ENCODE measurements at places on chromosomes 4 and X.
A peak's percentile ranks its signal among the peaks of the same experiment; 100 is the strongest.

DNA sequence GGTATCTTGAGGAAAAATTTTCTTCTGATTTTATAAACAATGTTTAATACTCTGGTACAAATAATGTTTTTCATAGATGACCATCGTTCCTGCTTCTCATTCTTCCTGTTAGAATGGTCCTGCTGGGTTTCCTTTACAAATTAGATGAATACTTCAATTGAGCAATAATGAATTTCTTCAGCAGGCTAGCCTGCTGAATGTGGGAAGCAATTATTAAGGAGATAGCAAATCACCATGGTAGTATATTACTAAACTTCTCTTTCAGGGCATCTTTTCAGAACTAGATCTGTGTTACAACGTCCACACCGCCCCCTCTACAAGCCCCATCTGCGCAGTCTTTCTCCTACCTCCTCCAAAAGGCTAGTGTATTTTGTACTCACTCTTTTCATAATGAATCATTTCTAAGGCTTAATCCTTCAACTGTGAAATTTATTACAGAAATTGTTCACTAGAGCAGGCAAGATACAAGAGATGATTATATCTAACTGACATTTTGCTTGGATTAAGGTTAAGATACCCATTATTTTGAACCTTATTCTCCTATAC, 38.4 kb downstream of the GPRIN3 start:
- no peak for DNase-seq

DNA sequence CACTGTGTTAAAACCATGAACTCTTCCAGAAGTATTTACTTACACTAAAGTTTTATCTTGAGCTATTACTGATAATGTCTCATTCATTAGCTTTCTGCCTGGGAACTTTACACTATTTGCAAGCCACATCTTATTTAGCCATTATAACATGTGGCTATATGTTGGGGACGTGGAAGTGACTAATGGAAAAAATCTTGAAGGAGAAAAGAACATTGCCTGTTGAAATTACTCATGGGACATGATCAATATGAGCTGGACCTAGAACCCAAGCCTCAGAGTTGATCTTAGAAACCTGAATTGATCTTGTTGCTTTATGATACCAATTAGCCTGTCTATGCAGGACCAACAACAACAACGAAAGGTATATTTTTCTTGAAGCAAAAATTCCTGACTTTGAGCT, 22.5 kb upstream of the ARHGAP6 start:
- DNase-seq, result no peak

GRCh38 chr4:187304133-187304532, 580.5 kb upstream of the FAT1 start:
- DNase-seq, result no peak

DNA sequence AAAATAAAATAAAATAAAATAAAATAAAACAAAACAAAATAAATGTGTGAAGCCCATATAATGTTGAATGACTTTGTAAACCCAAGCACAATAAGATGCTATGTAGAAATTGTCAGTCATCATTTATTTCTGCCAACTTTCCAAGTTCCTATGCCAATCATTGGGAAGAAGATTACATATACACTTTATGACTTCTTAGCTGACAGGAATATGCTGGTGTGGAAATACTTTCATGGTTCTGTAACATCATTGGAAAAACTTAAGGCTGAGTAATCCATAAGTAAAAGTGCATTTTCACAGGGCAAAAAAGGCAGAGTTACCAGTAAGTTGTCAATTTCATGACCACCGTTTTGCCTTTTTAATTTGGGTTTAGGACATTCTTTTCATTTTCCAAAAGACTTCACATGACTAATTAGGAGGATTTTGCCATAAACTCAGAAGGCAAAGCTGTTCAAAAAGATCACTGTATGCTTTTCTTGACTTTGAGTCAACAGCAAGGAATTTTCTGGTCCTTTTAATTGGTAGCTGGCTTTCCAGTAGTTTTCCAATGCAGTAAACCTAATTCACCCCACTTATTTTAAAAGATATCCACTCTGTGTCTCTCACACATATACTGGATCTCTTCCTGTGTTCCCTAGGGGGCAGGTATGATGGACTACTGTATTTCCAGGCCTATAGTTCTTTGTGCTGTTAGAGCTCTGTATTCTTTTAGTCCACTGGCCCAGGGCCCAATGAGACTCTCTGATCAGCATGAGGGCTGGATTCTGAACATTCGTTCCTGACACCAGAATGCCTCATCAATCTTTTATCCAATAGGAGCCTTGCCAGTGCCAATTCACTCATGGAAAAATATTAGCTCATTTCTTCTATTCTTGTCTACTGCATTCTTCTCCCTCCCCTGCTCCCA, 26.2 kb upstream of the SCRG1 start:
- DNase-seq, result no peak

- no peak for DNase-seq
Measured at GRCh38 chr4:147964266-147964880, 232.5 kb downstream of the ARHGAP10 start.

DNA sequence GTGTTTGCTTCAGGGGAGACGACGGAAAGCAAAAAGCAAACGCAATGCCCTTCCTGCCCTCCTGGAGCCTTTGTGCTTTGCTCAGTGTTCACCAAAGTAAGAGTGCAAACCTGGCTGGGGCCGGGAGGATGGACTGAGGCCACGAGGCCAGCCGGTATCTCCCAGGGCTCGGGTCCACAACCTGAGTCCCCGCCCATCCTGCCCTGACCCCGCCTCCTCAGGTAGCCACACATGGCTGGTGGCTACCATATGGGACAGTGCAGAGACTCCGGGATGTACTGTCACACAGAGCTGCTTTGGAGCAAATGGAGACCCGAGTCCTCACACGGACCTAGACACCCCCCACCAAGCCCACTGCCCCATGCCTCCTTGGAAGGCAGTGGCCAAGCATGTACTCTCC, 4.8 kb downstream of the ATP2B3 start:
- DNase-seq, result no peak

GRCh38 chr4:15989424-15989823, 26.4 kb upstream of the FGFBP2 start:
- no peak for DNase-seq

GRCh38 chr4:104330125-104330905, 164.4 kb downstream of the CXXC4 start:
- DNase-seq, result no peak

DNA sequence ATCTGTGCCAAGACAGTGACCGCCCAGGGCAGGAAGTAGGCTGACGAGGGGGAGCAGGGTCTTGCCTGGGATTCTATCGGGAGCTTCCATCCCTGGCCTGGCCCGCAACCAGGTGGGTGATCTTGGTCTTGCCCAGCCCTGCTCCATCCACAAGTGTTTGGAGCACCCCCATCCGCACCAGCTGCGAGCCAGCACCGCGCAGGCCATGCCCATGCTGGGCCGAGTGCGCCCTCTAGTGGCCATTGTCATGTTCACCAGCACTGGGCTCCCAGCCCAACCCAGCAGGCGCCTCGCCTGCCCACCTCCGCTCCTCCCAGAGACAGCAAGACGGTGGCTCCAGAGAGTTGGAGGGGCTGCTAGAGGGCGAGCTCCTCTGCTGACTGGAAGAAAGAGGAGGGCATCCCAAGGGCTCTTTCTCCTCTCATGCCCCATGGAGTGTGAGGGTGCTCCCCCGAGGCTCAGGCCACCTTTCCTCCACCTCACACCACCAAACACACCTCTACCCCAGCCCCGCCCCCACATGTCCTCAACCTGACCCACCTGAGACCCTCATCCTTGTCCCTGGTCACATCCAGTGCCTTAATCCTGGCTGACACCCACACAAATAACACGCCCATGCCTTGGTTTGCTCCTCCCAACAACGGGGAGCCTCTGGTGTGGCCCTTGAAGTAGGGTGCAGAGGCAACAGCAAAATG, 9.8 kb upstream of the ATP2B3 start:
- peak; percentile 83 for DNase-seq

- no peak for DNase-seq
Measured at GRCh38 chr4:54659313-54659712, 1.6 kb downstream of the KIT start.

GRCh38 chr4:124337874-124338273, 374.7 kb downstream of the ANKRD50 start:
- no peak for DNase-seq

GRCh38 chr4:24777536-24778463, 17.6 kb upstream of the SOD3 start:
- DNase-seq, result no peak

DNA sequence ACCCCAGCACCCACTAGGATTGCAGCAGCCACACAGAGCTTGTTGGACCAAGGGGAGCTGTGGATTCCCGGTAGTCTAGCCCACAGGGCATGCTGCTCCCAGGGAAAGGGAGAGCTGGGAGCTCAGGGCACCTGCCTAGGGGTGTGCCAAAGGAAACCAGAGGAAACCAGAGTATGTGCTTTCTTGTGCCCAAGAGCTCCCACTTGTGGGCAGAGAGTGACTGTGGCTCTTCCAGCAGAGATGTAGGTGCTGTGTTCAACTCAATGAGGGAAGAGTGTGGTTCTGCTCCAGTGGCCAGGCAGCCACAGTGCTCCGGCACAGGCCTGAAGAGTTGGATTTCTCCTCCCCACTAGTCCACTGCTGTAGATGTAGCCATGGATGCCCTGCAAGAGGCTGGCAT, 1050.0 kb upstream of the INTU start:
- no peak for DNase-seq

- DNase-seq, result no peak
Measured at GRCh38 chrX:69424910-69425309, 79.2 kb upstream of the NALF2 start.

DNA sequence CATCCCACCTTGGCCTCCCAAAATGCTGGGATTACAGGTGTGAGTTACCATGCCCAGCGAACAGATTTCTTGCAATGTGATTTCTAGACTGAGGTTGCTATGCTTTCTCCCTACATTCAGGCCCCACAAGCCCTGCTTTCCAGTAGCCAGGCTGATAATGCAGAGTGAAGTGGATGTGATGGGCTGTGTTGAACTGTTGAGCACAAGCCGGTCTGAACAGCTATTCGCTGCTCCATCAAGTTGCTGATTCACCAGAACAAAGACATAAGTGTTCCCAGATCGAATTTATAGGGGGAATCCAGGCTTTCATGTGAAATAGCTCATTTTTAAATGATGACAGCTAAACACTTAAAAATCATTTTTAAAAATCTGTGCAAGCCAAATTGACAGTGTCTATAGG, 8.0 kb downstream of the NIPAL1 start:
- DNase-seq, result no peak

- DNase-seq, result no peak
Measured at GRCh38 chrX:153880440-153880815, 5.5 kb downstream of the L1CAM start.

DNA sequence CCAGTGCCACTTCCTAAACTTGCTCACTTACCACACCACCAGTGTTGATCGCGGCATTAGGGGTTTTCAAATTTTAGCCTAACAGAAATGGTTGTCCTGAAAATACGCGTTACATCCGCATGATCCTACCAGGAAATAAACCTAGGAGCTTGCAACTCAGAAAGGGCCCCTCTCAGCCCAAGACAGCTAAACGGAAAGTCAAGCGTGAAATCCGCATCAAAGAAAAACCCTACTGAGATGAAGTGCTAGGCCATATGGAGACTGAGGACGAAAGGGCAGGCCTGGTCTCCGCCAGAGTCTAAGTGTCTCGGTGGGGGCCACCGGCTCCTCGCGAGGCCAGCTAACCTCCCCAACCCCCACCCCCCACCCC, 626 bp downstream of the YTHDC1 start:
- no peak for DNase-seq

- no peak for DNase-seq
Measured at GRCh38 chr4:14404730-14405129, 597.6 kb upstream of the CPEB2 start.

GRCh38 chr4:148344941-148345340, 97.3 kb downstream of the NR3C2 start:
- no peak for DNase-seq

GRCh38 chrX:10631416-10632145, 11.2 kb upstream of the MID1 start:
- no peak for DNase-seq

DNA sequence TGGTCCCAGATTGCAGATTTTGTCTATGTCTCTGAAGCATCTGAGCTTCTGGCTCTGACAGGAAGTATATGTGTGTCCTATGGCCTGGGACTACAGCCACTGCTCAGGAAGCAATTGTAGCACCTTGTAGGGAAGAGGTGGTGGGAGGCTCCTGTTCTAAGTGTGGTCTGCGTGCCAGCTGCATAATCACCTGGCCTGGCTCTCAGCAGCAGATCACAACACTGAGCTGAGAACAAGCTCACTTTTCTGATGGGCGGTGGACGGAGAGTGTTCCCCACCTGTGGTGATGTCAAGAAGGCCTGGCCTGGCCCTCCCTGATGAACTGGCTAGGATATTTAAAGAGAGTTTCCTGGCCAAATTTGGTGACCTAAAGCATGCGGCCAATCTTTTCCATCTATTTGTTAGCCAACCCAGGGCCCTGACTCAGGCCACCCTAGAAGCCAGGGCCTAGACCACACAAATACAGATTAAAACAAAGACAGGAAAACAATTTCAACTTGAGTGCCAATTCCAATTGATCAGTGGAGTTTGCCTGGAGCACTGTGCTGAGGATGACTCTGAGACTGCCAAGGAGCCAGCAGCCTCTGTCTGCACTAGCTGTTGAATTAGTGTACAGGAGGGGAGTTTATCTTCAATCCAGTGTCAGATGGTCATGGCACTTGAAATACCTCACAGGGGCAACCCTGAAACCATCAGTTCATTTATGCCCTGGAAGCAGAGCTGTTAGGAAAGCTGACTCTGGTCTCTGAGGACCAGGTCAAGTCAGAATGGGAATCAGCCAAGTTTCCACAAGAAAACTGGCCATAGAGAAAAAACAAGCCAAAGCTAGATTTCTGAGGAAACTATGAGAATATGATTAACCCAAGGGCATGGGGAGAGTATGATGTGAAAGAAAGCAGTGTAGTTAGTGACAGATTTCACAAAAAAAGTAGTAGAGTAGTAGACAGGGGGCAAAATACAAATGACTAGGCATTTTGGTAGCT, 47.4 kb downstream of the PRDM5 start:
- DNase-seq, result no peak

- no peak for DNase-seq
Measured at GRCh38 chr4:182880387-182881356, 36.5 kb downstream of the DCTD start.

DNA sequence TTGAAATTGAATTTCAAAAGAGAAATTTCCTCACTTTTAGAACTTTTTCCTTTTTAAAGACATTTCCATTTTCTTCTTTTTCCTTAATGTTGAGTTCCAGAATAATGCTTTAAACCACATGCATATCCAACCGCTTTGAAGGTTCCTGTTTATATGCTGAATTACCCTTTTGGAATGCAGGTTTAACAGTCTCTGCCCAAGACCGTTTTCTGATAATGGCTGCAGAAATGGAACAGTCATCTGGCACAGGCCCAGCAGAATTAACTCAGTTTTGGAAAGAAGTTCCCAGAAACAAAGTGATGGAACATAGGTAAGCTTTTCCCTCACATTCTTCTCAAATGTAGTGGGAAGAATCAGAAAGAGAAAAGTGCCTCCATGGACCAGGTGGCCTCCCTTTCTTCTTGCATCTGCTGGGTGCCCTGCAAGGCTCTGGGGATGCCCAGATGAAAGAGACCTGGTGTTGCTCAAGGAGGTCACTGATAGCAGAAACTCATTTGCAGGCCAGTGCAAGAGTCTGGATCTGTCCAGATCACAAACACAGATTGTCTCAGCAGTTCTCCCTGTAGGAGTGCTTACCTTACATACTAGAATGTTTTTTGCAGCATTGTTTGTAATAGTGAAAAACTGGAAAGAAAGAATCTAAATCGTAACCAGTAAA, 42.9 kb downstream of the MOSPD2 start:
- no peak for DNase-seq

All from activated gamma-delta T cell treated with Interleukin-2 at 50 U/mL for 16 hours (primary cell).